Effector memory CD8-positive, alpha-beta T cell (primary cell): ENCODE measurements at places on chromosomes 16 and 17.

DNA sequence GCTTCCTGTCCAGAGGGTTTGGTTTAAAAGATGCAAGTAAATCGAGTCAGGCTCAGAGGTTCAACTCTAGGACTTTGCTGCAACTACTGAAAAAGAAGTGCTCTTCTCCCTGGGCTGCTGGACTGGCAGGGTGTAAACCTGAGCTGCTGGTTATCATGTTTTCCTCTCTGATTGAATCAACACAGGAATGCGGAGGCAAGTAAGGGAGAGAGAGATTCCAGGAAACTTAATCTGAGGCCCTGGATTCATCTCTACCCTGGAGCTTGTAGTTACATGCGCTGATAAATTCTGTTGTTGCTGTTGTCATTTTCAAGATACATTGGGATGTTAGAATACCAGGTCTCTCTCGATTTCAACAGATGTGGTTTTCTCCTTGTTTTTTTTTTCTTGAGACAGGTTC lies 8.2 kb upstream of the HS3ST3A1 start:
- DNase-seq: no peak

- DNase-seq: no peak
Observed at GRCh38 chr16:74094514-74094913, 202.1 kb upstream of the PSMD7 start.

- DNase-seq: peak; percentile 56
Observed at GRCh38 chr16:85553436-85554113, 59.5 kb upstream of the GSE1 start.

DNA sequence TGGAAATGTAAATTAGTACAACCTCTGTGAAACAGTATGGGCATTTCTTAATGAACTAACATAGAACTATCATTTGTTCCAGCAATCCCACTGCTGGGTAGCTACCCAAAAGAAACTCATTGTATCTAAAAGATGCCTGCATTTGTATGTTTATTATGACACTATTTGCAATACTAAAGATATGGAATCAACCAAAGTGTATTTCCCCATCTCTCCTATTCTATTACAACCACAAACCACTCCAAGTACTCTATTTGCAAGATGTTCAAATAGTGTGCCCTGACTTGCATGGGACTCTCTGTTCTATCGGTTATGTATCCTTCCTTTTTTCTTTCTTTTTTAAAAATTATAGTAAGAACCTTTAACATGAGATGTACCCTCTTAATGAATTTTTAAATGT lies 845.2 kb downstream of the CDH11 start:
- no peak for DNase-seq

- peak; percentile 24 for DNase-seq
Observed at GRCh38 chr17:44307387-44308186, 814 bp upstream of the RUNDC3A start.

DNA sequence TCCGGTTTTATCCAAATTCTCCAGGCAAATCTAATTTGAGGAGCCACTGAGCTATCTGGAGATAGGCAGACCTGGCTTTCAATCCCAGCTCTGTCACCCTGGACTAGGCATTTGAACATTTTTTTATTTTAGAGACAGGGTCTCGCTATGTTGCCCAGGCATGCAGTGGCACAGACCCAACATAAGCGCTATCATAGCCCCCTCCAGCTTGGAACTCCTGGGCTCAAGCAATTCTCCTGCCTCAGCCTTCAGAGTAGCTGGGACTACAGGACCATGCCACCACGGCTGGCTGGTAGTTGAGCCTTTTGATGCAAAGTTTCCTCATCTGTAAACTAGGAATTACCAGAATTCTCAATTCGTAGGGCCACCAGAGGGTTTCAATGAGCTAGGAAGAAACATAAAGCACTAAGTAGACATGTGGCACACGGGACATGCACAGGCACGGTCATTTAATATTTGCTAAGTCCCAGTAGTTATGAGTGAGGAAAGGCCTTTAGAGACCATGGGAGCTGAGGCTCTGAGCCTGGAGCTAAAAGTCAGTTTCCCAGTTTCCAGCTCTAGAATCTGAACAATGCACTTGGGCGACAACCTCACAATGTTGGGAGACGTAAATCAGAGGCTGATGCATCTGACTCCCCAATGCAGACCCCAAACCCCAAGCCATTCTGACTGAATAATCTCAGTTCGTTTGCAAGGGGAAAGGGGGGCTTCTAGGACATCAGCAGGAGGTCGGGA lies 1.1 kb downstream of the ELOB start:
- no peak for DNase-seq

DNA sequence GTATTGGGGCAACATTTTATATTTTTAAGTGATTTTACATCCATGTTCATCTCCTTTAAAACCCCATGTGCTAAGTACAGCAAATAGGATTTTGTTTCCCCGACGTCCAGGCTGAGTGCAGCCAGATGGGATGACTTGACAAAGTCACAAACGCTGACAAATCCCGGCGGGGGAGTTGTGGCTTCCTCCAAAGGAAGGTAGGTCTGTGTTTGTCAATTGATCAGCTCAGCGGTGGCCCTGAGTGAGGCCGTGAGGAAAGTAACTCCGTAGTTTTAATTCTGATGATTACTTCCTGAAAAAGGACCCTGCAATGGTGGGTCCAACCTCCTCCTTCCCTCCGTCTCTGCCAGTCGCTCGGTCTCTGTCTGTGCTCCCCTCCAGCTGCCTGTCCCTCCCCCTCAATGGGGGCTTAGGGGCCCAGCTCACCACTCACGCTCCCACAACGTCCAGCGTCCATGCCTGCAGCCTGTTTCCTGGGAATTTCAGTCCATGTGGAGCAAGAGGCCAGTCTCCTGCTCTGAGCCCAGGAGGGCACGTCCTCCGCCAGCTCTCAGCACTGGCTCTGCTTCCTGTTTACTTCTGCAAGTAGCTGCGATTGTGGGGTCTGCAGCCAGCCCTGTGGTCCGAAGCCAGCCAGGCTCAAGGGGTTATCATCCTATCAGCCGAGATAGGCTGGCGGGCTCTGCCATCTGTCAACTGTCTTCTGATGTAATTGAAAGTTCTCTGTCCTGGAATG lies 209.4 kb upstream of the FOXF1 start:
- DNase-seq: no peak

DNA sequence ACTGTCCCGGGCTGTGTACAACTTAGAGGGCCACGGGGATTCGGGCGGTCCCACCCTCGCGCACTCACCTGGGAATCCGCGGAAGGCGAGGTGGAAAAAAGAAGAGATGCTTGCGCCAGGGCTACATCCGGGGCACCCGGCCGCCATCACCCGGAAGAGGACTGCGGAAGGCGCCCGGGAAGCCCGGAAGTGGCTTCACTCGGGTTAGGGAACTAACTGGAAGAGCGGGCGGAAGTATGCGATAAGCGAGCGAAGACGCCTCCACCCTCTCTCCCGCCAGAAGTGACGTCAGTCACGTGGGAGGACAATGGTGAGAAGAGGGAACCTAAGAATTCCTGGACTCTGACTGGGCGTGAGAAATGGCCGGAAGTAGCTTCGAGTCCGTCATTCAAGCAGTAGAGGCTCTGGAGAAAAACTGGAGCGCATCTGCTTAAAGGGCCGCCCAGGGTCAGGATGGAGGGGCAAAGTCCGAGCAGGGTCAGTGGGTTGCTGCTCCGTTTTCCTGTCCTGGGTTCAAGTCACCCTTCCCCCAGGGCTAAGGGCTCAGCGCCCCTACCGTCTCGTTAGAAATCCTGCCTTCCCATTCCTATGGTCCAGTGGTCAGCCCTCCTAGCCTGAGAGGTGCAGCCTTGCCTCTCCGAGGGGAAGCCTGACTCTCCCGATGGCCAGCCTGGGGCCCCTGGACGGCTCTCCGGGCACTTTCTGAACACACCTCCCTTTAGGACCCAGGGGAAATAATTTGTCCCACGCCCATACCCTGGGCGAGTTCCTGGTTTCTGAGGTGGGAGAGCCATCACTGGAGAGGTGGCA lies at the start of gene CD2BP2:
Gene CD2BP2 (minus strand): TSS at position 165 of the 810 bp plus-strand sequence. CDS start 627 bp downstream, outside the sequence.
- peak; percentile 75 for DNase-seq

GRCh38 chr16:4454623-4455022 lies 19.8 kb downstream of the NMRAL1 start:
- DNase-seq: no peak

DNA sequence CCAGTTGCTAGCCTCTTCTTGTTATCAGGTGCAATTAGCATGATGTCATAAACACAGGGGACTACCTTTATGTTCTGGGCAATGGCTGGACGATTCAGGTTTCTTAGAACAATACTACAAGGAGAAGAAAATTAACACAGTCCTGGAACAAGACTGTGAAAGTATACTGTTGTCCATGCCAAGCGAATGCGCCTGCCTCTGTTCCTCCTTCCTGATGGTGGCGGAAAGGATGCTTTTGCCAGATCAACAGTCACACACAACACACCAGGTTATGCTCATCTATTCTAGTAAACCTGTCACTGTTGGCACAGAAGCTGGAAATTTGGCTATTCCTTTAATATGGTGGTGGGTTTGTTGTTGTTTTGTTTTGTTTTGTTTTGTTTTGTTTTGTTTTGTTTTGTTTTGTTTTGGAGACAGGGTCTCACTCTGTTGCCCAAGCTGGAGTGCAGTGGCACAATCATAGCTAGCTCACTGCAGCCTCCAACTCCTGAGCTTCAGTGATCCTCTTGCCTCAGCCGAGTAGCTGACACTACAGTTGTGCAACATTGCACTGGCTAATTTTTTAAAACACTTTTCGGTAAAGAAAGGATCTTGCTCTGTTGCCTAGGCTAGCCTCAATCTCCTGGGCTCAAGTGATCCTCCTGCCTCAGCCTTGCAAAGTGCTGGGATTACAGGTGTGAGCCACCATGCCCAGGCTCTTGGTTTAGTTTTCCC lies 3.1 kb upstream of the CD300LD start:
- DNase-seq: no peak

DNA sequence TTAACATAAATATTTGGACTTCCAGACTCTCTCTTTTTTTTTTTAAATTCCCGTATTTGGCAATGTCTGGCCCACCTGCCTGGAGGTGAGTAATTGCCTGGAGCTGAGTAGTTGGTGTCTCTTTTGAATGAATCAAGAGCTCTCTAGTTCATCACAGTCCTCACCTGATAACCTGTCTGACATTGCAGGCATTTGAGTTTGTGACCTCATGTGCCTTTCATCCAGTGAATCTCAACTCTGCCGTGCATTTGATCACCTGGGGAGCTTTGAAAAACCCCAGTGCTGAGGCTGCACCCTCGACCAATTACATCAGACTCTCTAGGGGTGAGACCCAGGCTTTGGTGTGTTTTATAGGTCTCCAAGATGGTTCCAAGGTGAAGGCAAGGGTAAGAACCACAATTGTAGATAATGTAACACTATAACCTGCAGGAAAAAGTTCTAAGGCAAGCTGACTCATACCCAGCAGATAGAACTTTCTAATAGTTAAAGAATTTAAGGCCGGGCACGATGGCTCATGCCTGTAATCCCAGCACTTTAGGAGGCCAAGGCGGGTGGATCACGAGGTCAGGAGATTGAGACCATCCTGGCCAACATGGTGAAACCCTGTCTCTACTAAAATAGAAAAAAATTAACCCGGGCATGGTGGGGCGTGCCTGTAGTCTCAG lies 24.5 kb upstream of the HS3ST2 start:
- no peak for DNase-seq

DNA sequence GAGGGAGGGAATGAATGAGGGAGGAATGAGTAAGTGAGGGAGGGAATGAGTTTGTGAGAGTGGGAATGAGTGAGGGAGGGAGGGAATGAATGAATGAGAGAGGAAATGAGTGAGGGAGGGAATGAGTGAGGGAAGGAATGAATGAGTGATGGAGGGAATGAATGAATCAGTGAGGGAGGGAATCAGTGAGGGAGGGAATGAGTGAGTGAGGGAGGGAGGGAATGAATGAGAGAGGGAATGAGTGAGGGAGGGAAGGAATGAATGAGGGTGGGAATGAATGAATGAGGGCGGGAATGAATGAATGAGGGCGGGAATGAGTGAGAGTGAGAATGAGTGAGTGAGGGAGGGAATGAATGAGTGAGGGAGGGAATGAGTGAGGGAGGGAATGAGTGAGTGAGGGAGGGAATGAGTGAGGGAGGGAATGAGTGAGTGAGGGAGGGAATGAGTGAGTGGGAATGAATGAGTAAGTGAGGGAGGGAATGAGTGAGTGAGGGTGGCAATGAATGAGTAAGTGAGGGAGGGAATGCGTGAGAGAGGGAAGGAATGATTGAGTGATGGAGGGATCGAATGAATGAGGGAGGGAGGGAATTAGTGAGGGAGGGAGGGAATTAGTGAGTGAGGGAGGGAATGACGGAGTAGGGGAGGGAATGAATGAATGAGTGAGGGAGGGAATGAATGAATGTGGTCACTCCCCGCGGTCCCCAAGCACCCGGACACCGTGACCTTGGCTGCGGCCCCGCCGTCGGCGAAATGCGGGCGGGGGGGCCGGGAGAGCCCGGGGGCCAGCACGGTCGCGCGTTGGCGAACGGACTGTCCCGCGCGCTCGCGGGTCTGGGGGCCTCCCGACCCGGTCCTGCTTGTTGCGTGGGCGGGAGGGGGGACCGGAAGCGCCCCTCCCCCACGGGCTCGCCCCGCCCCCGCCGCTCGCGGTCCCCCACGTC lies 1.1 kb upstream of the UBE2I start:
- no peak for DNase-seq

GRCh38 chr17:40345161-40345993 lies 19.2 kb downstream of the GJD3 start:
- peak; percentile 54 for DNase-seq

DNA sequence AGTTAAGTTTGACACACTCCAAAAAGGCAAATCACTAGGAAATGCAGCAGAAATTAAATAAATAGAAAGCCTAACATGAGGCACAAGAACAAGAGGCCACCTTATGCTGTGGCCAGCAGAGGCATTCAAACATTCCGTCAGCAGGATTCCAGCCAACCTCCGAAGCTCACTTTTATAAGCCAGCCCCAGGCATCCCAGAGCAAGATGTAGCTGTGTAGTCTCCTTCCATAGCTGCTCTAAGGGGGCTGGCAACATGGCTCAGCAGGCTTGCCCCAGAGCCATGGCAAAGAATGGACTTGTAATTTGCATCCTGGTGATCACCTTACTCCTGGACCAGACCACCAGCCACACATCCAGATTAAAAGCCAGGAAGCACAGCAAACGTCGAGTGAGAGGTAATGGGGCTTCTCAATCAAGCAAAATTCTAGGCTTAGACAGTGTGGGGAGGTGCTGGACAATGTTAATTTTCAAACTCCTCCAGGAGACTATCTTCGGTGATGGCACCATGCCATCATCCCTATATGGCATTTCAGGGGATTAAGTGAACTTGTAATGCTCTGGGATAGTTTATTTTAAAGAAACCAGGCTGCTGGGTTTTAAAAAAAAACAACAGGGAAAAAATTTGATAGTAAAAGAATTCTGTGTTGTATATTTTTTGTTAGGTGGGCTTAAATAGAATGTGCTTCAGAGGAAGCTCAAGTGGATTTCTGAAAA lies at the start of gene CLEC3A:
Gene CLEC3A (plus strand): TSS at position 202 of the 714 bp plus-strand sequence. CDS start 79 bp downstream, at position 281.
- no peak for DNase-seq

GRCh38 chr17:17028059-17028877 lies 14.0 kb upstream of the MPRIP start:
- DNase-seq: no peak
